Sigmoid colon (tissue), 7 donors: ENCODE measurements at places on chromosomes 4 and X. TPM values are rescaled to one million over a fixed set of nuclear protein-coding genes. Genes with fewer than 3 reads are reported as not detected.

- DNase-seq: no peak
Measured at GRCh38 chr4:143372093-143372915, 35.6 kb downstream of the GAB1 start.

DNA sequence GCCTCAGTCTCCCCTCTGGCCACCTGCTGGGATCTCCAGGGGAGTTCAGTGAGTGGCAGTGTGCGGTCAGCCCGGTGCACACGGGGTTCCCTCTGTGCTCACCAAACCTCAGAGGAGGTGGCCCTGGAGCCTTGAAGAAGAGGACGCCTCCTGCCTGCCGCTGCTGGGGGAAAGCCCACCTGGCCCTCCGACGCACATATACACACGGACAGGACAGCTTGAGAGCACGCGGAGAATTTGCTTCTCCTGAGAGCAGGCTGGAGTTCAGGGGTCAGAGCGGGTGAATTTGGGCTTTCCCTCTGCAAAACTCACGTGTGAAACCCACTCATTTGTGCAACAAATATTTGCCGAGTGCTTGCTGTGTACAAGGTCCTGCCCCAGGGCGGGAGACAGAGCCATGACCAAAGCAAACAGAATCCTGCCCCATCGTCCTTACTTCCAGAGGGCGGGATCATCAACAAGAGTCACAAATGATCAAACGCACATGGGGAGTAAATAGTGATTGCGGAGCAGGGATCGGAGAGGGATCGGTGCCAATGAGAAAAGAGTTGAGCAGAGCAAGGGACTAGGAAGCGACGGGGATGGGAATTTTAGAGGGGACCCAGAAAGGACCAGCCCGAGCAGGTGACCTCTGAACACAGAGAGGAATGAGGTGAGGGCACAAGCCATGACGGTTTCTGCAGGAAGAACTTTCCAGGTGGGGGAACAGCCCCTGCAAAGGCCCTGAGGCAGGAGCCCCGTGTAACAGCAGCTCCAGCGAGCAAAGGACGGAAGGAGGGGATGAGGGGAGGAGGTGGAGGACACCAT, 17.6 kb downstream of the BLOC1S4 start:
- DNase-seq: no peak

GRCh38 chrX:11381464-11381863, 88.3 kb downstream of the AMELX start:
- DNase-seq: peak; percentile 71

DNA sequence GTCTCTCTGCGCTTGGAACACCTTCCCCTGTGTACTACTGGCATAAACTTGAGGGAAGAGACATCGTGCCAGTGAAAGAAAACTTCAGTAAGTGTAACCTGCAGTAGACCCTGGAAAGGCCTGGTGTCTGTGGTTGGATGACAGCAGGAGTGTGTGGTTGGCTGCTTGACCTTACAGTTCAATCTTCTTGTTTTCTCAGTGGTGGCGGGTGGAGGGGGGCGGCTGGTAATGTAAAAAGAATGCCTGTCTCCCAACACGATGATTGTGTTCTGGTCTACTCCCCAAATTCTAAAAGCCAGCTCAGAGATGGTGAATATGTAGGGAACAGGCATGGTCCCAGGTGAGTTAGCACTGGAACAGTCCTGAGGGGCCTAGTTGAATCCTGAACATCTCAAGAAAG, 18.6 kb downstream of the PSMD10 start:
- no peak for DNase-seq

- no peak for DNase-seq
Measured at GRCh38 chr4:3296651-3297050, 3.8 kb downstream of the RGS12 start.

- no peak for DNase-seq
Measured at GRCh38 chrX:117851025-117851424, 265.6 kb downstream of the KLHL13 start.

- no peak for DNase-seq
Measured at GRCh38 chrX:154797006-154797405, 8.3 kb downstream of the MPP1 start.

DNA sequence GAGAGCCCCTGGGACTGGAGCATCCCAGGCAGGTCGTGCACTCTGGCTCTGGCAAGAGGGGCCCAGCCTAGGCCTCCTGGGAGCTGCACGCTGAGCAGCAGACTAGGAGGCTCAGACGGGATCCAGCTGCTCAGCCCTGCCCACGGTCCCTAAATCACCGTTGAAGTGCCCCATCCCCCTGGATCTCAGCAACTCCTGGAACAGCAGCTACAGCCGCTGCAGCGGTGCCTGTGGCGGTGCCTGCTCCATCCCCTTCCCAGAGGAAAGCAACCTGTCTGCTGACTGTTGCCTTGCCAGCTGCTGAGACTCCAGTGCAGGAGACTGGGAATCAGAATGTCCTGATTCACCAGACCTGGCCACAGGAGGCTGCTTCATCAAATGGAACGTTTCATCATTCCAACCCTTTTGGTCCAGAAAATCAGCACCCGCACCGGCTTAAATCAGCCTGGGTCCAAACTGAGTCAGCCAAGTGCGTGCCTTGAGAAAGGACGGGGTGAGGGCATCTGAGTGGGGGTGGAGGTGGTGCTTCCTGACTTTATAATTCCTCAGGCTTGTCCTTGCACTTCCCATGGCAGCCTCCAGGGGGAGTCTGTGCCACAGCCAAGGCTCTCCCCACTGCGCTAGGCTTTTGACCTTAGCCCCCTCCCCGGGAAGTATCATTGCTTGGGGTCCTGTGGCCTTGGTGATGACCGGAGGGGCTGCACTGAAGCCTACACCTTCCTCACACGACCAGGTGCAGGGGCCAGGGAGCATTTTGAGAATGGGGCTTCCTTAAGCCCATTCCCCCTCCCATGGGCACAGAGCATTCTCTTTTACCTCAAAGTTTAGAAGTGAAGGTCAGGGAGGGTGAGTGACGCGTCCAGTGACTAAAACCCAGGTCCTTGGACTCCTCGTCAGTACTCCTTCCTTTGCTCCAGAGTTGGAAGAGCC, 6.5 kb downstream of the ZNF185 start:
- no peak for DNase-seq

- no peak for DNase-seq
Measured at GRCh38 chrX:20437683-20438082, 171.0 kb upstream of the RPS6KA3 start.

- no peak for DNase-seq
Measured at GRCh38 chr4:78308517-78308916, 243.1 kb upstream of the ANXA3 start.

DNA sequence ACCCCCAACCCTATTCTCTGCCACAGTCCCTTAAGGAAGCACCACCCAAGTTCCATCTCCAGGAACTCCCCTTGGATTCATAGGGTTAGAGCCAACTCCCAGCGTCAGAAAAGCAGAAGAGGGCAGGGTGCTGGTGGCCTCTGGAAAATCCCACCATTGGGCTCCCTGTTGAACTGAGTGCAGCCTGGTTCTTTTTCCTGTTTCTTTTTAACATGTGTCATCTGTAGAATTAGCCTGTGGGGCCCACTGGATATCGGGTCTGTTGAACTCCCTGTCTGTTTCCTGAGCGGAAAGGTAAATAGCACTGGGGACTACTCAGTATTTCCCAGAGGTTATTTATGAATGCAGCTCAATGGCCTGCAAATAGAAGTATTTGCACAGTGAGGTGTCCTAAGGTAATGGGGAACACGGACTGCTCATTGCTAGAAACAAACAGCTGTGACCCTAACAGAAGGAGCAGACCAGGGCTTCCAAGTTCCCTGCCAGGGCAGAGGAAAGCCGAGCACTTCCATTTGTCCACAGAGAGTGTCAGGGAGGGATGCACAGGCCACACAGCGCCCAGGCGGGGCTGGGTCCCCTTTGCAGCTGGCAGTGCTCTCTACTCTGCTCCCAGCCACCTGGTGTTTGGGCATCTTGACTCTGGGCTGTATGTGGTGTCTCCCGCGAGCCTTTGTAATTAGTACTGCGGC, 102.6 kb downstream of the FHDC1 start:
- DNase-seq: no peak

DNA sequence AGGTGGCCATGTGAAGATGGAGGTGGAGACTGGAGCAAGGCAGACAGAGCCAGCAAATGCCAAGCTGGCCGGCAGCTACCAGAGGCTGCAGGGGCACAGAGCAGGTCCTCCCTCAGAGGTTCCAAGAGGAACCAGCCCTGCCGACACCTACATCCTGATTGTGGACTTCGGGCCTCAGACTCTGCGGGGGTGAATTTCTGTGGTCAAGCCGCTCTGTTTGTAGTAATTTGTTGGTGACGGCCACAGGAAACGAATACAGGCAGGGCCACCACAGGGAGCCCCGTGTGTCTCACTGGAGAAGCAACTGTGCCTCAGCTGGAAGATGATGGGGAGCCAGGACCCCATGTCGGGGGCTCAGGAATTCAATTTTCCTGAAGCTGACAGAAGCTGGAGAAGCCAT, 28.3 kb downstream of the ZFYVE28 start:
- no peak for DNase-seq

DNA sequence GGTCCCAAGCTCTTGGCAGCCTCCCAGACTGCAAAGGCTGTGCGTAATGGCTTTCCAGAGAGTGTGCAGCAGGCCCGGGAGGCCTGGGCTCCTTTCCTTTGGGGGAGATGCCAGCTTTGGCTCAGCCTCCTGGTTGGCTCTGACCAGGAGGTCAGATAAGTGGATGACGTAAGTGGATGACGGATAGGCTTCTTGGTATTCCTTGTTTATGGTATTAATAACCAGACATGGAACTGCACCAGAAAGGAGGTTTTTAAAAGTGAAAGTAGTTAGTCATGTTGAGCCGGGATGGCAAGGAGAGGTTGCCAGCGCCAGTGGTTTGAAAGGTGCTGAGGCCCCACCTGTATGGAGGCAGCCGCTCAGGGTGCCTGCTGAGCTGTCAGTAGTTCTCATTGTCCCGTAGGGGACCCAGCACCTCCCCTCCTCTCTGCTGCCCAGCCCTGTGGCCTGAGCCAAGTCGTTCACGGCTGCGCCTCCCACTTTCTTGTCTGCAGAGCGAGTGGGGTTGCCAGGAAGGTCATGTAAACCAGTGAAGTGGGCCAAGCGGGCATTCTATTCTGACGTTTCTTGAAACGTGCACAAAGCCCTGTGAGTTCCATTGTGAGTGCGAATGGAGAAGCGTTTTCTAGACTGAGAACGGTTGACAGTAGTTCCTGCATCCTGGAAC, 28.7 kb upstream of the STOX2 start:
- peak; percentile 80 for DNase-seq

ADH4 gene
- 0.71 TPM for total RNA-seq

S100P gene
- total RNA-seq: not detected

OR13H1 gene
- not detected for total RNA-seq
